Activated CD8-positive, alpha-beta T cell treated with anti-CD3 and anti-CD28 coated beads, Interleukin-2, amount 10 ng/mL, durations not matched to agents 7 days and 5 days (primary cell): ENCODE measurements at places on chromosomes 3 and 15.

- H3K27me3 ChIP-seq, result no peaks in the 10 kb centered on the region
- H3K27ac ChIP-seq, result no peak overlapping the region
- no peaks in the 10 kb centered on the region for H3K36me3 ChIP-seq
- no peak for DNase-seq
Observed at GRCh38 chr15:27670486-27671209, 428.5 kb downstream of the OCA2 start.

GRCh38 chr15:70741677-70742293 lies 21.6 kb downstream of the UACA start:
- H3K4me1 ChIP-seq, result peaks cover 2% of the 10 kb centered on the region
- H3K27ac ChIP-seq, result no peak overlapping the region
- no peak overlapping the region for H3K4me3 ChIP-seq
- no peaks in the 10 kb centered on the region for H3K36me3 ChIP-seq
- DNase-seq, result no peak

DNA sequence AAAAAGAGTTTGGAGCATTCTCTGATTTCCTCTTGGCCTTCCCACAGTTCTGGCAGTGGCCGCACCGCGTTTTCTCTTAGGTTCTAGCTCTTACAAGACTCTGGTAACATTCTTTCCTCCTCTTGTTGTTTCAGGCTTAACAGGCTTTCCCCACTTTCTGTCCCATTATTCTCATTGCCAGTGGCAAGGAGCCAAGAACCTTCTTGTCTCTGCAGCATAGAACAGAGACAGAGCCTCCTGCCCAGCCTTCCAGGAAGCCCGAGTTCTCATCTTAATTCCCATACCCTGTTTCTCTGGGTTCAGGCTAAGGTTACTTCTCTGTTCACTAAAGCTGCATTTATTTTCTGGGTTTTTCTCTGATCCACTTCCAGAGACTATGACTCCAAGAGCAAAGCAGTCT lies 61.1 kb downstream of the DUT start:
- no peak overlapping the region for H3K27ac ChIP-seq
- H3K36me3 ChIP-seq, result no peaks in the 10 kb centered on the region
- peaks cover 4% of the 10 kb centered on the region for H3K27me3 ChIP-seq
- H3K4me1 ChIP-seq, result no peaks in the 10 kb centered on the region

GRCh38 chr15:81939604-81940440 lies 106.0 kb downstream of the MEX3B start:
- H3K27me3 ChIP-seq, result peaks cover 3% of the 10 kb centered on the region
- H3K4me1 ChIP-seq, result no peaks in the 10 kb centered on the region
- no peak overlapping the region for H3K4me3 ChIP-seq
- DNase-seq, result peak; percentile 35

DNA sequence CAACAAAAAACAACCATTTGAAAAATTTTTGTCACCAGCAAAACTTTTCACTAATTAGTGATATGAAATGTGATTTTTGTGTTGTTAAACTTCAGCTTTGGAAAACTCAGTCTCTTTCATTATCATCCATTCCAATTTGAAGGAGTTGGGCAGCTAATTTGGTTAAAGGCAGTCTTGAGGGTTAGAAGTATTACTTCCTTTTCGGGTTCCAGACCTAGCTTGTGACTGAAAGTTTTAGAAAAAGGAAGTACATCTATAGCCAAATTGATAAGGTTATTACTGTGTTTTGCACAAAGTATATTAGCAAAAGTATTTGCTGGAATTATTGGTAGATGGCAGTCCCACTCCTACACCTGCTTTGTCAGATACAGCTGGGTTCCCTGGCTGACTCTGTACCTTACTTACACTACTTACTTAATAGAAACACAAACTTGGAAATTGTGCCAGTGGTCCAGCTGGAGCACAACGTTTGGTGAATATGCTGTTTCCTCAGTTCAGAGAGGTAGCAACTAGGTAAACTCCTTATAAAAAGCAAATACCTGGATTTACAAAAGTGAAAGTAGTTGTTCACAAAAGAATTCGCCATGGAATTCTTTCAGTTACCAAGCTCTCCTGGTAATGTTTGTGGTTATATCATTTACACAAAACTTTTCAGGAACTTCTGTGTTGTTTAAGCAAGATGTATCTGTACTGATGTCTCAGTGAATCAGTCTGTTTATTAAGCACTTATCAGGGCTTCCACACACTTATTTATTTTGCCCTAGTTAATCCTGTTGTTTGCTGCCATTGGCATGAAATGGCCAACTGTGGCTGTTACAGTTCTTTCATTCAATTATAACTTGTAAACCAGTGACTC lies 31.6 kb downstream of the TIPARP start:
- H3K27me3 ChIP-seq, result no peaks in the 10 kb centered on the region
- H3K4me3 ChIP-seq, result no peak overlapping the region
- no peak overlapping the region for H3K27ac ChIP-seq
- DNase-seq, result no peak
- H3K4me1 ChIP-seq, result peaks cover 44% of the 10 kb centered on the region

DNA sequence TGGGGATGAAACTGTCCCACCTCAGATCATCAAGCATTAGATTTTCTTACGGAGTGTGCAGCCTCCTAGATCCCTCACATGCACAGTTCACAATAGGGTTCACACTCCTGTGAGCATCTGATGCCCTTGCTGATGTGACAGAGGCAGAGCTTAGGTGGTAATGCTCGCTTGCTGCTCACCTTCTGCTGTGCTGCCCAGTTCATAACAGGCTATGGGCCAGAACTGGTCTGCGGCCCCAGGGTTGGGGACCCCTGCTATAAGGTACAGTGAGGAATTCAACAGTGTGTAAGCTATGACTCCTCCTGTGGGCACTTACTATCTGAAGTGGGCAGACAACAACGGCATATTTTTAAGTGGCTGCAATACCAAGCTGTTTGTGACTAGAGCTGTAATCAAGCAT lies 187.9 kb upstream of the BHLHE40 start:
- peaks cover 80% of the 10 kb centered on the region for H3K36me3 ChIP-seq
- H3K27me3 ChIP-seq, result no peaks in the 10 kb centered on the region
- no peak for DNase-seq
- no peaks in the 10 kb centered on the region for H3K4me1 ChIP-seq
- H3K4me3 ChIP-seq, result no peak overlapping the region
- H3K27ac ChIP-seq, result no peak overlapping the region

DNA sequence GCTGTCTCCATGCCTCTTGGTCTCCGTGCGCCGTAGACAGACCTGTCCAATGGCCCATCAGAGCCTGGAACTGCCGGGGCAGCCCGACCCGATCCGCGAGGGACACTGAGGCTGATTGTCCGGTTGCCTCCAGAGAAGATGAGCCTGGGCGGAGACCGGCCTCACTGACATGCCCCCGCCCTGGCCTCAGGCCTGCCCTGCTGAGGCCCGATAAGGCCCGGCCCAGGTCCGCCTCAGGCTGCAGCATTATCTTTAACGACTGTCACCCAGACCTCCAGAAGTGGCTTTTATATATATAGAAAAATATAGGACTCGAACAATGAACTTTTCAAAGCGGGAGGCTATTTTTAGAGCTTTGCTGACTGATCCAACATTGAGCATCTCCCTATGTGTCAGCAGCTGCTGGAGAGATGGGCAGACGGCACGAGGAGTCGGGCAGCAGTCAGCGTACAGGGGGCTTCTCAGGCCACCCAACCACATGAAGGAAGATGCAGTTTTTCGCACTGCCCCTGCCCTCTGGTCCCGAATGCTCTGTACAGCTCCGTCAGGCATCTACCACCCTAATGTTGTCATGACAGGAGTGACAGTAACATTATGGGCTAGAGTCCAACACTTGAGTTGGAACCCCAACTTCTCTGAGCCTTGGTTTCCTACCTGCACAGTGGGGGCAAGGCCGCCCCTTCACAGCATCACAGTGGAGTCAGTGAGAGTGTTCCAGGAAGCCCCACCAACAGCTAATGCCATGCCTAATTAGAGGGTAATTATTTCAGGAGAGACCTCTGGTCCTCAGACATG lies 112.0 kb upstream of the RPL32 start:
- H3K4me3 ChIP-seq, result no peak overlapping the region
- DNase-seq, result no peak
- H3K27ac ChIP-seq, result no peak overlapping the region

DNA sequence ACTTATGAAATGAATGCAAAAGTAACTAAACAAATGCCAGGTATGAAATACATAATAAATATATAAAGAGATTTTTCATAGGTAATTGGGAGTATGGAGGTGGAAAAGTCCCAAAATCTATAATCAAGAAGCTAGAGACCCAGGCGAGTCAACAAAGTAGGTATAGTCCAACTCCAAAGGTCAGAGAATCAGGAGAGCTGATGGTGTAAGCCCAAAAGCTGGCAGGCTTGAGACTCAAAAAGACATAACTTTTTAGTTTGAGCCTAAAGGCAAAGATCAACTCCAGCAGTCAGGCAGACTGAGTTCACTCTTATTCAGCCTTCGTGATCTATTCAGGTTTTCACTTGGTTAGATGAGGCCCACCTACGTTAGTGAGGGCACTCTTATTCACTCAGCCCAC lies 157.4 kb upstream of the TMCO5A start:
- H3K4me1 ChIP-seq, result no peaks in the 10 kb centered on the region
- no peak overlapping the region for H3K4me3 ChIP-seq
- no peaks in the 10 kb centered on the region for H3K36me3 ChIP-seq

DNA sequence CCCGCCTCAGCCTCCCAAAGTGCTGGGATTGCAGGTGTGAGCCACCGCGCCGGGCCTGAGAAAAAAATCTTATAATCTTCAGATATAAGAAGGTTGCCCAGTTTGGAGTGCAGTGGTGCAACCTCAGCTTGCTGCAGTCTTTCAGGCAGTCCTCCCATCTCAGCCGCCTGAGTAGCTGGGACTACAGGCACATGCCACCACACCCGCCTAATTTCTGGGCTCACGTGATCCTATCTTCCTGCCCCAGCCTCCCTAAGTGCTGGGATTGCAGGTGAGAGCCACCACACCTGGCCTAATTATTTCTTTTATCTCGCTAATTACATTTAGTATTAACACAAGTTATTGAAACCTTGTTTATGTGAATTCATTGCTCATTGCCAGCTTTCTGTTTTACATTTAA lies 13.5 kb downstream of the PAK2 start:
- H3K36me3 ChIP-seq, result peaks cover 84% of the 10 kb centered on the region
- no peaks in the 10 kb centered on the region for H3K27me3 ChIP-seq

DNA sequence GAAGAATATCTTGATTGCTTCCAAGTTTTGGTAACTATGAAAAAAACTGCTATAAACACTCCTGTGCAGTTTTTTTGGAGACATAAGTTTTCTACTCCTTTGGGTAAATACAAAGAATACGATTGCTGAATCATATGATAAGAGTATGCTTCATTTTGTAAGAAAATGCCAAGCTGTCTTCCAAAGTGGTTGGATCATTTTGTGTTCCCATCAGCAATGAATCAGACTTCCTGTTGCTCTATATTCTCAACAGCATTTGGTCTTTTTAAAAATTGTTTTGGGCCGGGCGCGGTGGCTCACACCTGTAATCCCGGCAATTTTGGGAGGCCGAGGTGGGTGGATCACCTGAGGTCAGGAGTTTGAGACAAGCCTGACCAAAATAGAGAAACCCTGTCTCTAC lies 14.5 kb downstream of the BTD start:
- no peaks in the 10 kb centered on the region for H3K27me3 ChIP-seq
- H3K4me3 ChIP-seq, result no peak overlapping the region
- no peaks in the 10 kb centered on the region for H3K4me1 ChIP-seq
- H3K36me3 ChIP-seq, result peaks cover 14% of the 10 kb centered on the region
